Stimulated activated CD8-positive, alpha-beta memory T cell treated with anti-CD3 and anti-CD28 coated beads, Interleukin-4, amount 100 ng/mL, for 1 hour (primary cell): ENCODE measurements at places on chromosomes 2 and 18.

- no peak for DNase-seq
Measured at GRCh38 chr2:217186152-217186551, 326.3 kb upstream of the TNP1 start.

- DNase-seq, result no peak
Measured at GRCh38 chr2:24247592-24247991, 72.7 kb downstream of the FAM228A start.

DNA sequence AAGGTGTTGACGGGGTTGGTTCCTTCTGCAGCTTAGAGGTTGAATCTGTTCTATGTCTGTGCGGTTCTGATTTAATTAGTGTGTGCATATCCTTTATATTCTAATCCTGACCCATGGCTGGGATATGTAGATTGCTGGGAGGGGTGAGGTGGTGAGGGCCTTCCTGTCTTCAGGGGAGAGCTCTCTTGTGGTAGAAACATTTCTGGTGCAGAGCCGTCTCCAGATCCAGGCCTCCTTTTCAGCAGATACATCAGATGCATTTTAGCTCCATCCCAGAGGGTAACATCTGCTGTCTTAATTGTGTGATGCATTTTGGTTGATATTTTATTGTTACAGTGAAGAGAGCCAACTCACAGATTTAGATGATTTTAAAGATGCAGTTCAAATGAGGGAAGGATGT lies 227.8 kb downstream of the AGAP1 start:
- no peak for DNase-seq

DNA sequence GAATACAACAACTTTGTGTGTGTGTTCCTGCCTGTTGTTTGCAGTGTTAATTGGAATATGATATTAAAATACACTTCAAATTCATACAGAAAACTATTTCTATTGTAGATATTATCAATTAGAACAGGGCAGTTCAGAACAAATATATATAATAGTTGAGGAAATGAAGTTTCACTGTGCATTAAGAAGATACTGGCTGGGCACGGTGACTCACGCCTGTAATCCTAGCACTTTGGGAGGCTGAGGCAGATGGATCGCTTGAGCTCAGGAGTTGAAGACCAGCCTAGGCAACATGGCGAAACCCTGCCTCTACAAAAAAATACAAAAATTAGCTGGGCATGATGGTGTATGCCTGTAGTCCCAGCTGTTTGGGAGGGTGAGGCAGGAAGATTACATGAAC lies 79.3 kb downstream of the ASAP2 start:
- DNase-seq, result no peak

GRCh38 chr2:46381871-46382270 lies 84.7 kb downstream of the EPAS1 start:
- no peak for DNase-seq

GRCh38 chr2:112880091-112880531 lies 30.9 kb upstream of the IL37 start:
- DNase-seq, result no peak

GRCh38 chr2:35606394-35606793 lies 749.2 kb upstream of the CRIM1 start:
- no peak for DNase-seq
